Colonic mucosa (tissue), 4 donors: ENCODE measurements at places on chromosomes 2 and 18.
A peak's percentile ranks its signal among the peaks of the same experiment; 100 is the strongest.

GRCh38 chr2:212259226-212259625 lies 279.4 kb downstream of the ERBB4 start:
- H3K36me3 ChIP-seq: no peaks in the 10 kb centered on the region
- no peaks in the 10 kb centered on the region for H3K4me1 ChIP-seq
- no peaks in the 10 kb centered on the region for H3K27me3 ChIP-seq
- no peak for DNase-seq
- H3K27ac ChIP-seq: no peak overlapping the region

DNA sequence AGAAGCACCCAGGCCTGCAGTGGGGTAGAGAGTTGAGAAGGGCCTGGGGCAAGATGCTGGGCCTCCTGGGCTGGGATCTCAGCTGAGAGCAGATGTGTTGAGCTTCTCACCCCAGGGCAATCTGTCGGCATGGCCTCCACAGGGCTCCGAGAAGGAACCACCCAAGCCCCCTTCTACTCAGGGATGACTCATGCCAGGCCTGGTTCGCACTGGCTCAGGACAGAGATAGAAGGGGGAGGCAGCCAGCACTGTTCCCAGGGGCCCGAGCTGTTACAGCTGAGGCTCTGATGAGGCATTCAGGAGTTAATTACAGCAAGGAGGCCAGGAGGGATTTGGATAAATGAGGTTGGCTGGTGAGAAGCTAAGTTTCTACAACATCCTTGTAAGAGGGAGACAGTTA lies 62.5 kb downstream of the CENPO start:
- no peak overlapping the region for H3K27ac ChIP-seq
- no peaks in the 10 kb centered on the region for H3K4me1 ChIP-seq
- H3K4me3 ChIP-seq: no peak overlapping the region

GRCh38 chr2:17792515-17792914 lies 23.7 kb upstream of the MSGN1 start:
- H3K4me1 ChIP-seq: no peaks in the 10 kb centered on the region
- DNase-seq: no peak
- no peaks in the 10 kb centered on the region for H3K27me3 ChIP-seq
- no peak overlapping the region for H3K4me3 ChIP-seq
- no peak overlapping the region for H3K27ac ChIP-seq

DNA sequence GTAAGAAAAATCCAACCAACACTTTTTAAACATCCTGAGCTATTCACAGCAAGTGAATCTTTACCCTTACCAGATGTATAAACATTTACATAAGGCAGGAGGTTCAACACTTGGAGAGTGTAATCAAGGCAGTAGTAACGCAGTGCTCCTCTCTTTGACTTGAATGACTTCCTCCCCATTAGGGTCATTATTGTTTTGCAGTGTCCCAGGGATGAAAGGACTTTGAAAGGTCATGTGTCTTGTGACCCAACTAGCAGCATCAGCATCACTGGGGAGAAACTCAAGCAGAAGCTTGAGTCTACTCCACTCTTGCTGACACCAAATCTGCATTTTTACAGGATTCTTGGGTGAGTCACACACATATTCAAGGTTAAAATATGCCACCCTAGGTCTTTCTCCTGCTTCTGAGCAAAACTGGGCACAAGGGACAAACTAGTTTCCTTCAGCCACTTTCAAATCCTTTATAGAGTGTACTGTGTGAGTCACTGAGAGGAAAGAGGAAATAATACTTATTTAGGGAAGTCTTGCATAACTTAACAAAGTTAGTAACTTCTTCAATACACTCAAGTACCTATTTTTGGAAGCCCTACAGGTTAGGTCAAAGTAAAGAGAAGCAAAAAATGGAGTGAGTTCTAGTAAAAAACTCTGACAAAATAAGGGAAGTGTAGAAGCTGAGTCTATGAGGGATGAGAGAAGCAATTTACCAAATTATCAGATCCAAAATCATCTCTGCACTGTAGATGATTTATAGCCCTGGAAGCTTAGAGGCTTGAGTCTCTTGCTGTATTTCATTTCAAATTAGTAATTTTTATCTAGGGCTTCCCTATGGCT lies 51.0 kb upstream of the EML4 start:
- peak overlapping the region; percentile 21 for H3K27ac ChIP-seq
- DNase-seq: no peak
- H3K36me3 ChIP-seq: no peaks in the 10 kb centered on the region
- no peak overlapping the region for H3K4me3 ChIP-seq
- H3K4me1 ChIP-seq: no peaks in the 10 kb centered on the region
- no peaks in the 10 kb centered on the region for H3K27me3 ChIP-seq

- no peak overlapping the region for H3K4me3 ChIP-seq
- no peaks in the 10 kb centered on the region for H3K27me3 ChIP-seq
Measured at GRCh38 chr2:71614976-71615766, 161.8 kb downstream of the DYSF start.
